ENCODE measurements at places on chromosomes 7 and 10. TPM values are rescaled to one million over a fixed set of nuclear protein-coding genes. Genes with fewer than 3 reads are reported as not detected.

DNA sequence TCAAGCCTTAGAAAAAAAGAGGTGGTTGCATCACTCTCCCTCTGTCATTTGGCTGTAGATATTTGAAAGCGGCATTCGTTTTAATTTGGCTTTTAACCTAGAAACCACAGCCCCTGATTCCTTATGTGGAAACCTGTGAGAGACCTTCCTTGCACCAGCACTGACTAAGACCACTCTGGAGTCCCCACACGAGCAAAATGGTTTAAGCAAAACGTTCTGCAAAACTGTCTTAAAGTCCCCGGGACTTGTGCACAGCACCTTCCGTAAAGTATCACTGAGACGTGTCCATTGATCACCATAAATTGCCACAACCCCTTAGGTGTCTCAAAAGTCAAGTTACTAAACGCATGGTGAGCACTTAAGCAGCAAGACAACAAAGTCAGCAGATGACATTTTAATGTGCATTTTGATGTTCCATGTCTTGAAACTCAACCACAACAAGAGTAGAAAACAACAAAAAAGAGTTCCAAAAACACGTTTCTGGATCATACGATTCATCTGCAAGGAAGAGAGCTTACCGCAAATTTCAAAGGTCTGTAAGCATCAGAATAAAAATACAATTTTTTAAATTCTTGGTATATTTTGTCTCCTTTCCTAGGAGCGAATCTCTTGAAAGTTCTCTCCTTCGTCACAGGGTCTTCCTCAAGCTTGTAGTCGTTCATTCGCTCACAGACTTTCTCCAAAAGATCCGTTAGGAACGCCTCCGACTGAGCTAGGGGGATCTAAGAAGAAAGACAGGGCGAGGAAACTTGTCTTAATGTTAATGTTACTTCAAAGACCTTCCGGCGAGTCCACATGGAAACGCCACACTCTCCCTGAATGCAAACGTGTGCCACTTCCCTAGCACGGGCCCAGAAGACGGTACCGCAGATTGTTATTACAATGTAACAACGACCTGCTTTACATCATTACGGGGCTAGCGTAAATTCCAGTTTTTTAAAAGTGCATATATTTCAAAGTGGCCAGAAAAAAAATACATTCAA is 37.7 kb downstream of the CNPY1 start:
- no peak overlapping the region for H3K4me3 ChIP-seq
- peaks cover 22% of the 10 kb centered on the region for H3K27me3 ChIP-seq
- no peaks in the 10 kb centered on the region for H3K4me1 ChIP-seq
- DNase-seq, result no peak

DNA sequence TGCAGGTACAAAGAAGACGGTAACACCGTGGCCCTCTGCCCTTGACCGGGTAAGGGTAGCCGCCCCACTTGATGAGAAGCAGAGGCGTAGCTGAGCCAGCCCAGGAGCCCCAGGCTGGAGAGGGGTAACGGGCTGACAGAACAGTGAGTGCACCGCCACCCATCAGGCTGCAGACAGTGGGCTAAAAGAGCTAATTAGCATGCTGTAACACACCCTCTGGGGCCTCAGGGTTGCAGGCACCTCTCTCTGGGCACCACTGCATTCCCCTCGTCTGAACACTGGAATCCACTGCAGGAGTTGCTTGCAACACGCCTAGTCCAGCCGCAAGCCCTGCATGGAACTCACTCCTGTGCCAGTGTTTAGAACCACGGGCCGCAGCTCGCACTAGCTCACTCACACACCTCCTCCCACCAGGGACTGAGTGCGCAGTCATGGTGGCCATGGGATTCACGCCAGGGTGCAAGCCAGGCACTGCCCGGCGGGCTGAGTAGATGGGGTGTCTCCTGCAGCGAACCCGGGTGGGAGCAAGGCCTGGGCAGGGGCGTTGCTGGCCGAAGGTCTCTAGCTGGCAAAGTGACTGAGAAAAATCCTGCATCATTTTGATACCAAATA is 36.1 kb downstream of the AGMO start:
- H3K4me1 ChIP-seq, result no peaks in the 10 kb centered on the region
- no peaks in the 10 kb centered on the region for H3K36me3 ChIP-seq
- DNase-seq, result no peak

DNA sequence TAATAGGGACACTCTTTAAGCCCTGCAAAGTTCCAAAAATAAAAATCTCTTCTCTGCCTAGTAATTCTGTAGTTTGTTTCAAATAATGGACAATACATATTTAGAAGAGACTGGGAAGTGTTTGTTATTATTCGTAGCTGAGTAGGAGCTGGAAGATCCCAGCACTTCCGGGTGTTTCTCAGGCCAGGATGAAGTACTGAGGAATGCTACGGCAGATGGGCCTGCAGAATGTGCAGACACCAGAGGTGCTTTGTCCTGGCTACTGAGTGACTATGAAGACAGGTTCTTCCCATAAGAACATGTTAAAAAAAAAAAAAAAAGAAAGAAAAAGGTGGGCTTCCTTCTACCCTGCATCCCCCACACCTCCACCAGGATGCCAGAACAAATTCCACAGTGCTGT is 36.1 kb downstream of the ETV1 start:
- no peak for DNase-seq
- H3K4me3 ChIP-seq, result no peak overlapping the region
- no peaks in the 10 kb centered on the region for H3K27me3 ChIP-seq
- no peaks in the 10 kb centered on the region for H3K4me1 ChIP-seq
- no peak overlapping the region for H3K27ac ChIP-seq

GRCh38 chr7:42671627-42672026 is 240.2 kb downstream of the C7orf25 start:
- DNase-seq, result no peak
- no peaks in the 10 kb centered on the region for H3K36me3 ChIP-seq
- no peaks in the 10 kb centered on the region for H3K27me3 ChIP-seq

GRCh38 chr10:60613434-60613833 is 164.8 kb upstream of the CDK1 start:
- H3K27me3 ChIP-seq, result no peaks in the 10 kb centered on the region
- no peaks in the 10 kb centered on the region for H3K36me3 ChIP-seq
- H3K4me1 ChIP-seq, result no peaks in the 10 kb centered on the region
- H3K27ac ChIP-seq, result no peak overlapping the region
- H3K4me3 ChIP-seq, result no peak overlapping the region
- DNase-seq, result no peak

- no peak overlapping the region for H3K27ac ChIP-seq
- peaks cover 5% of the 10 kb centered on the region for H3K4me1 ChIP-seq
Measured at GRCh38 chr10:32061440-32061839, 5.2 kb upstream of the KIF5B start.

GRCh38 chr7:45186261-45186813 is 28.7 kb downstream of the RAMP3 start:
- no peak overlapping the region for H3K27ac ChIP-seq
- H3K27me3 ChIP-seq, result no peaks in the 10 kb centered on the region
- no peaks in the 10 kb centered on the region for H3K36me3 ChIP-seq
- peak; percentile 46 for DNase-seq
- H3K4me3 ChIP-seq, result no peak overlapping the region
- no peaks in the 10 kb centered on the region for H3K4me1 ChIP-seq

DNA sequence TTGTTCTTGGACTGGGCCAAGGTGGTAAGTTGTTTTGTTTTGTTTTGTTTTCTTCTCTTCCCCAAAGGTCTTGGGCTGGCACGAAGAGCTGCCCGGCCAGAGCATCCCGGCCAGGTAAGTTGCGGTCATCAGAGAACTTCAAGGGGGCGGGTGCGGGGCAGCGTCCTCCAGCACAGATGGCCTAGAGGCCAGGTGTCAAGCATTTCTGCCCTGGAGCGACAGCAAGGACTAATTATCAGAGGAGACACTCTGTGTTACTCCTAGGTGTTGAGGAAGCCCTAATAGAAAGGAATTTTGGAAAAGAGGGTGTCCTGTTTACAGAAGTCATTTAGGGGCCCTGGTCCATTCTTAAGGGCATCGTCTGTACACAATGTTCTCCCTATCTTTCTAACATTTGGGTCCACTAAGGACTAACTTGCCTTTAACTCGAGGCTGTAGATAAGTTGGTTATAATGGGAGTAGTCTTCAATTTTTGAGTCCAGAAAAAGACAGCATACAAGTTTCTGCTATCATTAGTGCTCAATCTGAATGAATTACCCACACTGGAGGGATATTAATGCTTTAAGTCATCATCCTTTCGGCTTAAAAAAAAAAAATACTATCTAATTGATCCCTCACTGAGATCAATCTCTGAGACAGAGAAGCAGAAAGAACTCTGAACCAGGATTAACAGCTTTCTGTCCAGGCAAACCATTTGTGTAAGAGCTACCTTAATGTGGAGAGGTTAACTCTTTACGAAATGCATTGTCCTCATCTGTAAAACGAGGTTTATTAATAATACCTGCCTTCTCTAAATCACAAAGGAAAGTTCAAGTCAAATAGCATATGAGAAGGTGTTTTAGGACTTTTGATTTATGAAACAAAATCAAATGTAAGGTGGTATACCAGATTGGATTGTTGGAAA is 1.5 kb downstream of the ITGB8 start:
- H3K27ac ChIP-seq, result peak overlapping the region; percentile 83
- H3K4me1 ChIP-seq, result no peaks in the 10 kb centered on the region
- no peak for DNase-seq
- H3K4me3 ChIP-seq, result peak overlapping the region; percentile 48
- H3K27me3 ChIP-seq, result no peaks in the 10 kb centered on the region

DNA sequence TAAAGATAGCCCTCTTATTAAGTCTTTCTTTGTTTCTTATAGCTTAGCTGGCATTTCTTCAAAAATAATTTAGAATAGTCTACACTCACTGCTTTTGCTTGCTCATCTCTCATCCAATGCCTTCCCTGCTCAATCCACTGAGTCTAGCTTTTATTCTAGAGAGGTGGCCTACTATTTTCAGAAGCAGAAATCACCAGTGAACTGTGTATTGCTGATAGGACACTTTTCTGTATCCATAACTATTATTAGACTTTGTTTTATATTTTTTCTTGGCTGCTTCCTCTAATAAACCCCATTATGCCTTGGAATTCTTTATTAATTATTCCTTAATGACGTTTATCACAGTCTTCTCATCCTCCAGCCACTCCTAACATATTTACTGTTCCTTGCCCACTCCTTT is 206.8 kb downstream of the SEMA3A start:
- H3K27ac ChIP-seq, result no peak overlapping the region
- no peaks in the 10 kb centered on the region for H3K27me3 ChIP-seq
- DNase-seq, result no peak
- H3K36me3 ChIP-seq, result no peaks in the 10 kb centered on the region

Gene METTL27
- total RNA-seq, result not detected

Gene PLAC9
- 25.5 TPM for total RNA-seq
